ENCODE measurements at places on chromosomes 6 and 20. TPM values are rescaled to one million over a fixed set of nuclear protein-coding genes. Genes with fewer than 3 reads are reported as not detected.

Gene GJA1
- not detected for total RNA-seq

- H3K27me3 ChIP-seq, result no peaks in the 10 kb centered on the region
- no peak for DNase-seq
- H3K4me1 ChIP-seq, result peaks cover 53% of the 10 kb centered on the region
- H3K27ac ChIP-seq, result peak overlapping the region; percentile 7
Observed at GRCh38 chr20:34015401-34016335, 22.0 kb downstream of the RALY start.

DNA sequence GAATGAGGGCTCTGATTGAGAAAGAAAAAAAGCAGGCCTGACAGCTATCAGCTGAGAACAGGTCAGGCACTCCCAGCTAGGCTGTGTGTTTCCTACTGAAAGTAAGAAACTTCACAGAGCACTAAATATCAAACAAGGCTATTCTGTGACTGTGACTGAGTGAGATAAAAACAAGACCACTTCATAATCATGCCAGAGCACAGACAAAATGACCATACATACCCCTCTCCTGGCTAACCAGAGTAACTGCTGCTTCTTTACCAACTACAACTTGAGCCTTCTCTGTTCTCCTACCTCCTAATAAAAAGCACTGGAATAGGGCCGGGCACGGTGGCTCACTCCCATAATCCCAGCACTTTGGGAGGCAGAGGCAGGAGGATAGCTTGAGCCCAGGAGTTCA lies 6.8 kb upstream of the BTN1A1 start:
- H3K4me1 ChIP-seq, result peaks cover 23% of the 10 kb centered on the region
- H3K27me3 ChIP-seq, result peaks cover 5% of the 10 kb centered on the region
- H3K36me3 ChIP-seq, result peaks cover 1% of the 10 kb centered on the region
- peak overlapping the region; percentile 9 for H3K27ac ChIP-seq
- DNase-seq, result no peak

- H3K27me3 ChIP-seq, result peaks cover 3% of the 10 kb centered on the region
- H3K27ac ChIP-seq, result no peak overlapping the region
- no peak overlapping the region for H3K4me3 ChIP-seq
- peaks cover 15% of the 10 kb centered on the region for H3K4me1 ChIP-seq
- DNase-seq, result no peak
Observed at GRCh38 chr6:41767112-41767833, 12.4 kb downstream of the FRS3 start.

DNA sequence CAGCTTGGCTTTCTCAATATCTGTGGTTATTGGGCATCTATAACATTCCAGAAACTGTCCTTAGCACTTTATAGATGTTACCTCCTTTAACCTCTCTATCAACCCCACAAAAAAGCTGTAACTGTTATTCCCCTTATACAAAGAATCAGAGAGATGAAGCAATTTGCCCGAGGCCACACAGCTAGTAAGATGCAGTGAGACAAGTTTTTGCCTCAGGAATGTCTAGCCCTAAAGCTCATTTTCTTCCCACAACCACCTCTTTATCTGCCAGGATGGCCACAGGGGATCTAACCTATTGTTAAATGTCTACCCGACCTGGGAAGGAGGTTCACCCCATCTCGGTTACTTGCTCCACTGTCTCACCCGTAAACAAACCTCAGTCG lies 31.9 kb upstream of the TCP11 start:
- peaks cover 6% of the 10 kb centered on the region for H3K36me3 ChIP-seq
- DNase-seq, result no peak
- H3K27me3 ChIP-seq, result peaks cover 20% of the 10 kb centered on the region

Data from activated naive CD8-positive, alpha-beta T cell treated with anti-CD3 and anti-CD28 coated beads, Interleukin-2, amount 10 ng/mL, durations not matched to agents 7 days and 5 days (primary cell).